HuH-7 (cell line): ENCODE measurements at places on chromosomes 1 and 21.

- DNase-seq: peak; percentile 25
Observed at GRCh38 chr1:81679942-81680341, 120.8 kb upstream of the ADGRL2 start.

DNA sequence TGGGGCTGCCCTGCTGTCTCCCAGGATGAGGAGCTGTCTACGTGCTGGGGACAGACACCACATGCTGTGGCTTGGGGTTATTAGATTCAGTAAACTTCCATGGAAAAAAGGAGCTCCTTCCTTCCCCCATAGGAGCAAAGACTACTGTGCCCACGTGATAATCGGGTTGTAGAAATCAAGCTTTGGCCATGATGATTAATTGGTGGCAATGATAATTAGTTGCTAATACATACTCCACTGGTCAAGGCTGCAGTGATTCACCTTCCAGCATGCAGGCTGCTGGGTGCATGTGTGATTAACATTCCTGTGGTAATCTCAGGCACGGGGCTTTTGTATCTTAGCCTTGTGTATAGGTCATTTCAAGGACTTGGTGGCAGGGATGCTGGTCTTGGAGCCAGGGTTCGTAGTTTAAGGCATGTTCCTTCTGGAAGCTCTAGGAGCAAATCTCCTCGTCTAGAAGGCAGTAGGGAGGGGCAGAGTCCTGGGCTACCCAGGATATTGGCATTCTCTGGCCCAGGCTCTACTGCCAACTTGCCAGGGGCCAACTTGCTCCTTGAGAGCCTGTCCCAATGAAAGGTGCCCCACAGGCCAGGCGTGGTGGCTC, 41.4 kb downstream of the TMCO4 start:
- DNase-seq: no peak

- no peak for DNase-seq
Observed at GRCh38 chr1:205446828-205447227, 9.0 kb downstream of the BLACAT1 start.

DNA sequence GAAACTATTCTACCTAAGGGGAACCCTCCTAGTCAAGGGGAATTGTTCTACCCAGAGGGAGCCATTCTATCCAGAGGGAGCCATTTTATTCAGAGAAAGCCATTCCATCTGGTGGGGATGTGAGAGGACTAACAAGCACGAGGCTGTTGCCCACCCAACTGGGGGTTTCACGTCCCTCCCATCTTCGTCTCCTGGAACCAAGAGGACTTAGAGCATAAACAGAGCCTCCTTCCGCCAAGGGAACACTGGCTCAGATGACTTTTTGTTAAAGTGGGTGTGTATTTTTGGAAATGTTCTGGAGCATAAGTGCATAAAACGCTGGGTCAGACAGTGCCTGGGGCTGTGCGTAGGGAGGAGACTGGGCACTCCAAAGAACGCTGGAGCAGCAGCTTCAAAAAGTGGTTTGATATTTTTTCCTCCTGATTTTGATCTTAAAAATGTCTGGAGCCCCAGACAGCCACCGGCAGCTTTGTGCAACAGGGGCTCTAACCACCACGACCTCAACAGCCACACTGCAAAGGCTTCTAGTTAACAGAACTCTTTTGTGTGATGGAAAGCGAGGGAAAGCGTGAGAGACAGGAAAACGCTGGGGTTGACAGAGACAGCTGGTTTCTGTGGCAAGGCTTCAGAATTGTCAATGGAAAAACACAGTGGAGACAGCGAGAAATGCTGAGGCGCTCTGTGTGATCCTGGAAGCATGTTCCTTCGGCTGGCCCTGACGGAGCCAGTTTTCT, 363.6 kb upstream of the CAMK1G start:
- no peak for DNase-seq

GRCh38 chr1:102566182-102566581, 542.1 kb downstream of the COL11A1 start:
- no peak for DNase-seq

GRCh38 chr1:87333692-87334347, 5.1 kb downstream of the LMO4 start:
- DNase-seq: no peak

GRCh38 chr1:205077158-205077933, 6.9 kb downstream of the TMEM81 start:
- DNase-seq: no peak

GRCh38 chr21:43306911-43307676, 119.8 kb downstream of the SIK1 start:
- DNase-seq: no peak

GRCh38 chr1:224770336-224770693, 154.2 kb downstream of the CNIH3 start:
- DNase-seq: no peak

DNA sequence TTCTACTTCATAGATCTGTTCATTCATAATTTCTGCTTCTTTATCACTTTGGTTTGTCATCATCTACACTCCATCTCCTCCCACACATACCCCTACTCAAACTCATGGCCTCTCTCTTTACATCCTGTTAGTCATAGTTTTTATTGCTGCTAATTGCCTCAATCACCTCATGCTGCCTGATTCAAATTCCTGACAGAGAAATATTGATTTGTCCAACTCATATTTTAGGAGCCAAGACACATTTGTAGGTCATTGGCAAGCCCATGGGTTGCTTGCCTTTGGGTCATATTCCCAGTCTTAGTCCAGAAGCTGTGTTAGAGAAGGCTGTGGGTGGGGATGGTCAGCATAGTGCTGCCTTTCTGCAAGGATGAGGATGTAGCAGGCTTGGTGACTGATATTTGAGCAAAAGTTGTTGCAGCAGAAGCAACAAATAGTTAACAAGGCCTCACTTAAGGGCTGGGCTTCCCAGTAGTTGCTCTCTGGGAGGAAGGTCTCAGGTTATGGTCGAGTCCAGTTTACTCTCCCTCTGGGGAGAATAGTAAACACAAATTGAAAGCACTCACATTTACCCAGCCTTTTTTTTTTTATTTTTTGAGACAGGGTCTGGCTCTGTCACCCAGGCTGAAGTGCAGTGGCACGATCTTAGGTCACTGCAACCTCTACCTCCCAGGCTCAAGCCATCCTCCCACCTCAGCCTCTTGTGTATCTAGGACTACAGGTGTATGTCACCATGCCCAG, 22.4 kb upstream of the EPS15 start:
- DNase-seq: no peak

DNA sequence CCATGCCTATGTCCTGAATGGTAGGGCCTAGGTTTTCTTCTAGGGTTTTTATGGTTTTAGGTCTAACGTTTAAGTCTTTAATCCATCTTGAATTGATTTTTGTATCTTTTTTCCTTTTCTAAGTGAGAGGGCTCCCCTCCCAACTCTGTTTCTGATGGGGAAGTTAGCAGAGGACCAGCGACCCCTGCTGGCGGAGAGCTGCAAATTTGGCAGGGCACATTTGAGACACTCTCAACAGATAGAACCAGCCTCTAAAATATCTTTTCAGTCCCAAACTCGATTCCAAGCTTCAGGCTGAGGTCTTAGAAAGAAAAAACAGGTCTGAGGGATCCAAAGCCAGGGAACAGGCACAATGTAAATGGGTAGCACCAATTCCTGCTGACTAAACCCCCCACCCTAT, 32.5 kb downstream of the LRRC3 start:
- peak; percentile 46 for DNase-seq

- no peak for DNase-seq
Observed at GRCh38 chr1:226722901-226723656, 16.0 kb downstream of the ITPKB start.

DNA sequence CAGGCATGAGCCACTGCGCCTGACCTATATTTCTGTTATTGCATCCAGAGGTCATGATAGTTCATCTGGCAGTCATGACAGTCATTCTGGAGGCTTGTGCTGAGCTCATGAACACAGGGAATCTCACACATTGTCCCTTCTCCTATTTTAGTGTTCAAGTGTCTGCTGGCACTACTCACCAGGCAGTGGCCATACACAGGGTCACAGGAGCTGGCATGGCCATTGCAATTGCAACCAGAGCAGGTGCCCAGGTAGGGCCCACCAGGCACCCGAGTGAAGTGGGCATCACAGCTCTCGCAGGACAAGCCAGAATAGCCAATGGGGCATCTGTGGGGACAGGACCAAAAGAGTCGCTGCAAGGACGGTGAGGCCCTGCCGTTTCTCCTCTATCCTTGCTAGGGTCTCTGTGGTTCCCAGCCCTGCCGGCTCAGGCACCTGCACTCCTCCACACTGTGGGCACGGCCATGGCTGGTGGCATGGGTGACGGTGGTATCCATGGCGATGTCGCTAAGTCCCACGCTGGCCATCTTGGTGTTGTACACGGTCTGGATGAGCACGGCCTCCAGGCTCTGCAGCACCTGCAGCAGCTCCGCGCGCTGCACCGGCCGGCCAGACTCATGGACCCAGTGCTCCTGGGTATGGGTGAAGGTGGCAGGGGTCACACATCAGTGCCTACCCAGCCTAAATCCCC, 57.0 kb downstream of the HSPG2 start:
- no peak for DNase-seq

- DNase-seq: no peak
Observed at GRCh38 chr1:78370779-78371482, 119.8 kb upstream of the PTGFR start.

- no peak for DNase-seq
Observed at GRCh38 chr1:66678146-66678545, 74.1 kb upstream of the DYNLT5 start.

- no peak for DNase-seq
Observed at GRCh38 chr1:109691759-109692158, 4.1 kb downstream of the GSTM1 start.

- peak; percentile 90 for DNase-seq
Observed at GRCh38 chr1:108963052-108963686, at the start of gene CLCC1. TSS of gene CLCC1 (minus strand) at chr1:108963484. CDS start at chr1:108950437, 13,047 bp downstream.

DNA sequence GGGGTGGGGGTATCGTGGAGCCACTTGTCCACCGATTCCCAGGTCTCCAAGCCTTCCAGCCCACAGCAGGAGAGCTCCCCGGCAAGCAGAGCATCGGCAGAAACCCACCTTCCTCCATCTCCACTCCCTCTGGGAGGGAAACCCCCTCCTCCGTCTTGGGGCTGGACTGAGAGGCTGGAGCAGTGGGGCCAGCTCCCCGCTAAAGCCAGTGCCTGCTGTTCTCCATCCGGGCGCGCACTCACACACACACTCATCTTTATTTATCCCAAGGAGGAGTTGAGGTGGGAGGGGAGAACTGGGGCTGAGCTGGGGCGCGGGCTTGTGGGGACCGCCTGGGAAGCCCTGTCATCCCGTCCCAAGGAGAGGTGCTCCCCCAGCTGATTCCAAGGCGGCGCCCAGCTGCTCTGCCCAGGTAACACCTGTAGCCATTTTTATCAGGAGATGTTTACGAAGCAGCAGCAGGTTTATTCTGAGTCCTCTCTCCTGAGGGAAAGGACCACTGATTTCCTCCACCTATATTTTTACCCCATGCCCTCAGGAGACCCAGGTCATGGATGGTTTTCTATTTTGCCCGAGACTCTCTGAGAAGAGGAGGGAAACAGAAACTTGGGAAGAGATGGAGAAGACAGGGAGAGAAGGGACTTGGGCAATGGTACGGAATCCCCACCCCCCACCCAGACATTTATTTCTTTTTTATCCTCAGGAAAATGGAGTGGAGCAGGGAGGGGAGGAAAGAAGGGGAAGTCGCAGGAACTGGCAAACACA, 2.1 kb downstream of the KCNN3 start:
- no peak for DNase-seq

- no peak for DNase-seq
Observed at GRCh38 chr1:6489383-6489765, 2.1 kb downstream of the PLEKHG5 start.

GRCh38 chr1:202835548-202836072, 24.9 kb downstream of the PCAT6 start:
- no peak for DNase-seq

DNA sequence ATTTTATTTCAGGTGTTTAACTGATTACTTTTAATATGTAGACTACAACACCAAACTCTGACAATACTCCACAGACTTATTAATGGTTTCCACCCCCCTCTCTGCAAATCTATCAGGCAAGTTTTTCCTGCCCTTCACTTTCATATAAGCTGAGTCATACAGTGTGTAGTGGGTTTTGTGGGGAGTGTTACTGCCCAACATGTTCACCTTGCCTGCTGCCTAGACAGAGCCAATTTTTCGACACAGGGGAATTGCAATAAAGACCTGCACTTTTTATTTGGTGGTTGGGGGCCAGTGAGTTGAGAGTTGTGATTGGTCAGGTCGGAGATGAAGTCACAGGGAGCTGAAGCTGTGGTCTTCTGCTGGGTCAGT, 119.7 kb downstream of the PPIAL4G start:
- DNase-seq: no peak

GRCh38 chr1:208419746-208420420, 175.7 kb upstream of the PLXNA2 start:
- no peak for DNase-seq

DNA sequence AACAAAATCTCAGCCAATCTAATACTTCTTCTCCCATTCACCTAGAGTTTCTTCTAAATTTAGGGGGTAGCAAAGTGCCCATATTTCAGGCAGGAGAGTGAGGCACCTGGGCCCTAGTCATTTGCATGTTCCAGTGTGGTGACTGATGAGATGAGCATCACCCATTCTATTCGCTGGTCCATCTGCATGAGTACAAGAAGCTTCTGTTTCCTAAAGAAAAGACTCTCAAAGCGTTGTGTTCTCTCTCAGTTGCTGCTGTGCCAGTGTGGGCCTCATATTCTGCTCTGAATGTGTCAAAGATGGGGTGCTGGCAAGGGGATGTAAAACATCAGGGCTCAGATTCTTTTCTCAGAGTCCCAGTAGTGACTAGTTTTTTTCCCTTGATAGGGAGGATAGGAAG, 16.1 kb upstream of the DPYD start:
- DNase-seq: no peak

- no peak for DNase-seq
Observed at GRCh38 chr1:7954683-7955082, 6.8 kb upstream of the PARK7 start.

GRCh38 chr1:224998185-224998584, 68.7 kb downstream of the DNAH14 start:
- no peak for DNase-seq

GRCh38 chr1:21385022-21385421, 54.9 kb upstream of the NBPF3 start:
- no peak for DNase-seq

GRCh38 chr1:46136711-46137110, 4.3 kb upstream of the PIK3R3 start:
- DNase-seq: no peak

GRCh38 chr1:228469413-228470162, 17.6 kb upstream of the RNF187 start:
- DNase-seq: no peak

DNA sequence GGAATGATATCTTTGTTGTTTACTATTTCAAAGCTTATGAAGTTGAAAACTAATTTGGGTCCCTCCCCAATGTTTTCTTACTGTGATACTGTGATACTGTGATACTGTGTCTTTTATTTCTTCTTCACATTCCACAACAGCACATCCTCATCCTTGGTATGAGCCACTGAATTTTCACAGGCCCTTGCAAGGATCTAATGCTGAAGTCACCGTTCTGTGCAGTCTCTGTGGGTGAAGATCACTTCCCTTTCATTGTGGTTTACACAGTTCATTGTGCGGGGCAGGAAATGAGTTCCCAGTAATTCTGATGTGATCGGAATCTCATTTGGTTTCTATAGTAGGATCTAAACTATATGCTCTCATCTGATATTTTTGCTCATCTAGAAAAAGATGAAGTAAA, 32.1 kb upstream of the PAXBP1 start:
- no peak for DNase-seq
